Activated effector memory CD4-positive, alpha-beta T cell treated with Interleukin-2 at 50 U/mL for 16 hours (primary cell): ENCODE measurements at places on chromosomes 16 and 17.

GRCh38 chr16:85313526-85314301 lies 201.4 kb upstream of the CIBAR2 start:
- no peak for DNase-seq

DNA sequence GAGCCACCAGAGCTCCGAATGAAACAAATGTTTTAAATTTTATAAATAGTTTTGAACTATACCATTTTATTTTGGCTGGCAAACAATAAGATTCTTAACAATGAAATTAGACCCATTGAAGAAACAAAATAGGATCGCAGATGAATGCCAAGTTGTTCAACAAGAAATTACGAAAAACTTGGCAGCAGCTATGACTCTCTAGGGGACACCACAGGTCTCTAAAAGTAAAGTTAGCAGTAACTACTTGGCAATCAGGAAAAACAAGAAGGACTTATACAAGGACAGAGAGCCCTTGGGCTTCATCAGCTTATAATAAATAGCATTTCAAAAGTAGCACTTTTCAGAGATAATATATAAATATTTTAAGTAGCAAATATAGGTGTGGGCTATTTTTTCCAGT lies 603.8 kb upstream of the PSMD7 start:
- DNase-seq, result no peak

DNA sequence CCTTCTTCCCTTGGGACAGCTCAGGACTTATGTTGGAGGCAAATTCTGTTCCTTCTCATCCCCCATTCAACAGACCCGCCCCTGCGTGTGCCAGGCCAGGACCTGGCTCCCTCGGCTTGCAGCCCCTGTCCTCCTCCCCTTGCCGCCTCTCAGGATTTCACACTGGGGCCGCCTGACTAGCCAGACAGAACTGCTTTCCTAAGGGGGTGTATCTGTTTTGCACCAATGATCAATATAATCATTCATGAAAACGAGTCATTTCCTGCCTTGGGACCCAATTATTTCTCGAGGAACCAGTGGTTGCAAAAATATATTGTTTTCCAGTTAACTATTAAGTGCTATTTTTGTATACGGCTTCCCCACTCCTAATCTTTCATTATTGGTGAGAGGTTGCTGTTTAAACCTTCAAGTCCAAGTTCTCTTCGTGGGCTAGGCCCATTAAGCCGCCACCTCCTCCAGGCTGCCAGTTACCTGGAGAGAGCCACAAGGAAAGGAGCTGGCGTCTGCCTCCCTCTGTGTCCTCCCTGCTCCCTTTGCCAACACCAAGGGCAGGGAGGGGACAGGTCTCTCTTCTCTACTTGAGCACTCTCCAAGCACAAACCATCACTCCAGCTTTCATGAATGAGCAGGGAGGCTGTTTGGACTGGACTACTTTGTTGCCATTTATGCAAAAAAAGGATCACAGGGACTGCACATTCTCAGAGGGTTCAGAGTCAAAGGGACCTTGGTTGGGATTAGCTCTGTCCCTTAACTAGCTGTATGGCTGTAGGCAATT lies 8.9 kb downstream of the DCAKD start:
- no peak for DNase-seq

GRCh38 chr17:66215529-66215911 lies 13.7 kb downstream of the APOH start:
- DNase-seq, result no peak

GRCh38 chr16:14196011-14196410 lies 124.9 kb downstream of the MRTFB start:
- no peak for DNase-seq

GRCh38 chr17:56849131-56849530 lies 15.2 kb downstream of the DGKE start:
- no peak for DNase-seq

DNA sequence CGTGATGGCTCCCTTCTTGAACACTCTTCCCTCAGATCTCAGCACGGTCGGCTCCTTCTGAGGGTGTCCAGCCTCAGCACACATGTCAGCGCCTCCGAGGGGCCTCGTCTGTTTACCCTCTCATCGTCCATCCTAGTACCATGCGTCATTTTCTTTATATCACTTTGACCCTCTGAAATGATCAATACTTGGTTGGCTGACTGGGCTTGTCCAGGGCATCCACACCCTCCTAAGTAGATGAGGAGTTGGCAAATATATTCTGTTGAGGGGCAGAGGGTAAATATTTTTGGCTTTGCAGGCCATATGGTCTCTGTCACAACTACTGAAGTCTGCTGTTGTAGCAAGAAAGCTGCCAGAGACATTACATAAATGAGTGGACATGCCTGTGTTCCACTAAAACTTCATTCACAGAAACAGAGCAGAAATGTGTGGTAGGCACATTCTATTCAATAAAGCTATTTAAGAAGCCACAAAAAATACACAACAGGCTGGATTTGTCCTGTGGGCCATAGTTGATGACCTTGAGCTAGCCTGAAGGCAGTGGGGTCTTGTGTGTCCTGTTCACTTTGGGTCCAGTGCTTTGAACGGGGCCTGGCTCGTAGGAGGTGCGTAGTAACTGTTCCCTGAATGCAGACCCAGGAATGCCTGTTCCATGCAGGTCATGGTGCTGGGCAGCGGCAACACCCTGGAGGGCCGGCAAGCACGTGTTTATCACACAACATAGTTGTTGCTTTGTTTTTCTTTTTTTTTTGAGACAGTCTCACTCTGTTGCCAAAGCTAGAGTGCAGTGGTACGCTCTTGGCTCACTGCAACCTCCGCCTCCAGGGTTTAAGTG lies 185.8 kb downstream of the SNX29 start:
- no peak for DNase-seq

GRCh38 chr16:86899151-86899550 lies 320.8 kb downstream of the FOXL1 start:
- DNase-seq, result no peak

- peak; percentile 25 for DNase-seq
Observed at GRCh38 chr17:35467824-35468223, 19.3 kb upstream of the SLFN13 start.

DNA sequence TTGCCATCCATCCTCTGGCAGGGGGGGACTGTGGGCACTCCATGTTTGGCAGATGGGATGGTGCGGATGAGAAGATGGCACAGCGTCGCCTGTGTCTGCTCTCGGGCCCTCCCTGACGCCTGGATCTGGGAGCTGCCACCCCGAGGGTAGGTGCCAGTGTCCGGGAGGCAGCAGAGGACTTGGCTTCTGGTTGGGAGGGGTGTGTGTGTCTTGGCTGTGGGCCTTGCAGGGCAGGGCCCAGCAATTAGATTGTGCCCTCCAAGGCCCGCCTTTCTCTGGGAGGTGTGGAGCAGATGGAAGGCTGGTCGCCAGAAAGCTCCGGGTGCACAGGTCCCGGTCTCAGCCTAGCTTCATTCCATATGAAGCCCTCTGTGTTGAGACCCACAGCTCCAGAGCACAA lies 1.4 kb downstream of the RAP1GAP2 start:
- no peak for DNase-seq

GRCh38 chr16:2524339-2524938 lies 4.3 kb downstream of the AMDHD2 start:
- no peak for DNase-seq

DNA sequence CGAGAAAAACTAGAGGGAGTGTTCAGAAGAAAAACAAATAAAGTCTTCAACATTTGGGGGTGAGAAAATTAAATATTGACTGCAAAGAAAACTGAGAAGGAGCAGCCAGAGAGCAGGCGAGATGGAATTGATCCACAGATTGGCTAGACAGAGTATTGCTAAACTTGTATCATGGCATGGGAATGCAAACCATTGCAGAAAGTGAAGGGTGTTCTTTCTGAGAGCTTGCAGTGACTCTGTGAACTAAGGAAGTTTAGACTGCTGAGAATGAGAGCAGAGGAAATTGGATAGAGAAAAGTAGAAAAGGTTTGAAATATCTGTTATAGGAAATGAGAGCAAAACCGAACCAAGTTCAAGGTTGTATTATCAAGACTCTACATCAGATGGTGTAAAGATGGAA lies 191.5 kb downstream of the HS3ST3A1 start:
- no peak for DNase-seq

- DNase-seq, result no peak
Observed at GRCh38 chr16:78004517-78004916, 17.8 kb upstream of the CLEC3A start.

GRCh38 chr16:70156207-70156978 lies 17.2 kb upstream of the CLEC18C start:
- DNase-seq, result no peak

DNA sequence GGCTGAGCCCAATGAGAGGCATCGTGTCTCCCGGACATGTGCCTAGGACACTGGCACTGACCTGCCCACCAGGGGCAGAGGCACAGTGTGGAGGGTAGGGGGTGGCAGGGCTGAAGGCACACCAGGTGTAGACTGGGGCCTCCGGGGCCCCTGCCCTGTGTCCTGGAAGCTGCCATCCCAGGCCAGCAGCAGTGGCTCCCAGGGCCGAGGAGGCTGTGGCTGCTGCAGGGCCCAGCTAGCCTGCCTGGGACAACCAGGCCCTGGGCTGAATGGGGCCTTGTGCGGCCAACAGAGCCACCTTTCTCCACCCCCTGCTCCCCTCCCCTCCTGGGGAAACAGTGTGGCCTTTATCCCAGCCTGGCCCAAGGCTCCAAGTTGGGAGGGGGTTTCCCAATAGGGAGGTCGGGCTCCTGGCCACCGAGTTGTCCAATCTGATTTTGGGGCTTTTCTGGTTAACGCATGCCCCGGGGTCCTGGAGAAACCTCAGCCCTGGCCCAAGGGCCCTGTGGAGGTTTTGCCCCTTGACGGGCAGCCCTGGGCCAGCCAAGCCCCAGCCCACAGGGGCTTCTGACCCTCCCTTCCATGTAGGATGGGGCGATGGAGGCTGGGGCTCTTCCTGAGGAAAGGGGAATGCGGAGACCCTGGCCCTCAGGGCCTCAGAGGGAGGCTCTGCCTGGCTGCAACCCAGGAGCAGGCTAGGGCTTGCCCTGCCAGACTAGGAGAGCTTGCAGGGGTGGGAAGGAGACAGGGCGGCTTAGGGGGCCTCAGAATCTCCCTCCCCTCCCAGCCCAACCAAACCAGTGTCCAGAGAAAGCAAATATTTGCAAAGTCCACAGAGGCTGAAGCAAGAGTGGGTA lies 4.2 kb downstream of the MTSS2 start:
- DNase-seq, result no peak

DNA sequence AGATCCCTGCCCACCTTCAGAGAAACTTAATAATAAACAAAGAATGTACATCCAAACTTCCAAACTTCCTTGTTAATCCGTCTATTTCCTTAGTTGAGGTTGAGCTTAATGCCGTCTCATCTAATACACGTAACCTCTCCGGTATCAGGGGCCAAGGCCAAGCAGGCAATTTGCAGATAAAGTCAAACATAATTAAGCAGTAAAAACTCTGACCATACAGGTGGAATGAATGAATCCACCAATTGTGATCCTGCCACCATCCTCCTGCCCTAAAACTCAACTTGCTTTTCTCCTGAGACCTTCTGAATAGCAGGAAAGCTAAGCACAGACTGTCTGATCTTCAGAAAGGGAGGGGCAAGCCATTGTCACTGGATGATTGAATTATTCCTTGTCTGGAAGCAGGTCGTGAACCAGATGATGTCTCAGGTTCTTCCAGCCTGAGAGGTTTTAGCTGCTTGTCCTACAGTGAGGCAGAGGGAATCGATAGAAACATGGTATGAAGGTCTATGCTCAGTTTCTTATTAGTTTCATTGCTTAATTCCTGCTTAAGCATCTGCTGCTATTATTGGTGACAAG lies 1111.8 kb upstream of the EEF2KMT start:
- no peak for DNase-seq
